ENCODE measurements at places on chromosomes 3 and 15. TPM values are rescaled to one million over a fixed set of nuclear protein-coding genes. Genes with fewer than 3 reads are reported as not detected.

DNA sequence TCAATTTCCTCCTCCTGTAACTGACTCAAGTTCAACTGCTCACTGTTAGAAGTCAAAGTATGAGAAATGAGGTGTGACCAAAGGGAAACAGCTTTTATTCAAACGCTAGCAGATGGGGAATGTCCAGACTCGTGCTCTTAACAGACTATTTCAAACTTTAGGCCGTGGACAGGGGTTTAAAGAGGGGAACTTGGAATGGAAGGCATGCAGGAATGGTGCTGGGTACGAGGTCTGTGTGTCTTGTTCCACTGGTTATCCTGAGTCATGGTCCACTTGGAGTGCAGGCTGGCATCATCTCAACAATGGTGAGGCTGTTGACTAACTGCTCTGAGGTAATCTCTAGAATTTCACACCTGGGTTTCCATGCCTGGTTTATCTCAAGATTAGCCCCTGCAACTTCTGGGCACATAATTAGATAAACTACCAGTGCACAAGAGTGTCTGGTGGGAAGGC lies 22.9 kb upstream of the DNAAF4 start:
- H3K27me3 ChIP-seq: no peaks in the 10 kb centered on the region
- H3K36me3 ChIP-seq: no peaks in the 10 kb centered on the region
- H3K4me3 ChIP-seq: no peak overlapping the region
- DNase-seq: no peak

Gene PATL2
- total RNA-seq: 5.4 TPM

GRCh38 chr3:123365450-123366143 lies 83.3 kb downstream of the ADCY5 start:
- H3K27me3 ChIP-seq: no peaks in the 10 kb centered on the region
- no peaks in the 10 kb centered on the region for H3K4me1 ChIP-seq
- no peak overlapping the region for H3K4me3 ChIP-seq
- DNase-seq: no peak

GRCh38 chr3:46571684-46572083 lies 5.6 kb upstream of the LRRC2 start:
- H3K4me1 ChIP-seq: peaks cover 18% of the 10 kb centered on the region
- no peak overlapping the region for H3K27ac ChIP-seq
- H3K4me3 ChIP-seq: no peak overlapping the region
- no peaks in the 10 kb centered on the region for H3K36me3 ChIP-seq
- H3K27me3 ChIP-seq: peaks cover 18% of the 10 kb centered on the region

- no peaks in the 10 kb centered on the region for H3K36me3 ChIP-seq
- peaks cover 39% of the 10 kb centered on the region for H3K4me1 ChIP-seq
- peak overlapping the region; percentile 91 for H3K27ac ChIP-seq
- H3K27me3 ChIP-seq: no peaks in the 10 kb centered on the region
These were observed 100.3 kb upstream of the LIPC start for GRCh38 chr15:58331560-58331912.

Gene CHRNA3
- total RNA-seq: 0.45 TPM

Gene CFAP91
- 3.8 TPM for total RNA-seq

All from stomach (tissue), 19 donors.